ENCODE measurements at places on chromosomes 3 and 15.

- DNase-seq: no peak
These were observed 58.7 kb downstream of the RPN1 start for GRCh38 chr3:128591738-128592426.

DNA sequence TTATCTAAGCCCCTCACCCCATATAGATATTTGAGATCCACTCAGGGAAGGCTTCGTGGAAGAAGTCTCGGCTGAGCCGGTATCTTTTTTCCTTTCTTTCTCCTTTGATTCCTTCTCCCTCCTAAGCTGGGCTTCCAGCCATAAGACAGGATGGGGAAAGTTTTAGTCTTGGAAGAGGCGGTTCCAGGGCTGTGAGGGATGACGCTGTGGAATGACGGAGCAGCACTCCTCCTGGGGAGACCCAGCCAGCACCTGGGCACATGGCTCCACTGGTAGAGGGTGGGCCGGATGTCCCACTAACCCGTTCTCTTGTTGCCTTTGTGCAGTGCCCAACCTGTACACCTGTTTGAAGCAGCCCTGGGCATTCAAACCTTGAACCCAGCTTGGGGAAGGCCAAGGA, 43.2 kb upstream of the FAM107A start:
- no peak for DNase-seq

DNA sequence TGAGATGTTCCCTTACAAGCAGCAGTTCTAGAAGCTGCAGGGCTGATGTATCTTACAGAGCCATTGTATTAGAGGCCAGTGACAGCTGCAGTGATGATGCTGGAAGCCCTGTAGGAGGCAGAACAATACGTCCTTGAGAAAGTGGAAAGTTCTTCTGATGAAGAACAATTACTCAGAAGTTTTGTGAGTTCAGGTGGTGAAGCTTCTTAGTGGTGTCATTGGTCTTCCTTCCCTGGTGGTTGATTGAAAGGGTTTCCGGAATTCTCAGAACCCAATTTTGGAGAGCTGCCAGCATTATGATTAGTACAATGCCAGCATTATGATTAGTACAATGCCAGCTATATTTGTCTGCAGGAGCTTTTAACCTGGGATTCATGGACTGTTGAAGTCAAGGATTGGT, 356.4 kb downstream of the MFSD1 start:
- no peak for DNase-seq

- DNase-seq: no peak
These were observed 813.8 kb downstream of the NR2F2 start for GRCh38 chr15:97144377-97144711.

DNA sequence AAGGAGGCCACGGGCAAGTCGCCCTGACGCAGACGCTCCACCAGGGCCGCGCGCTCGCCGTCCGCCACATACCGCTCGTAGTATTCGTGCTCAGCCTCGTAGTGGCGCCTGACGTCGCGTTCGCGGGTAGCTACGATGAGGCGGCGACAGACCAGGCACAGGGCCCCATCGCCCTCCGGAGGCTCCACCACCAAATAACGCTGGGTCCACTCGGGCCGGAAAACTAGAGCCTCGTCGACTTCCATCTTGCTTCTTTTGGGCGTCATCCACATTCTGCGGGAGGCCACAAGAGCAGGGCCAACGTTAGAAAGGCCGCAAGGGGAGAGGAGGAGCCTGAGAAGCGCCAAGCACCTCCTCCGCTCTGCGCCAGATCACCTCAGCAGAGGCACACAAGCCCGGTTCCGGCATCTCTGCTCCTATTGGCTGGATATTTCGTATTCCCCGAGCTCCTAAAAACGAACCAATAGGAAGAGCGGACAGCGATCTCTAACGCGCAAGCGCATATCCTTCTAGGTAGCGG, at the start of gene EPM2AIP1:
EPM2AIP1 (minus strand) TSS at position 326 of the 520 bp plus-strand sequence; CDS start at position 272, 54 bp downstream.
- DNase-seq: no peak

- no peak for DNase-seq
These were observed 70.1 kb downstream of the AP4E1 start for GRCh38 chr15:50978580-50978979.

- no peak for DNase-seq
These were observed 305.7 kb downstream of the RPLP1 start for GRCh38 chr15:69758291-69758771.

DNA sequence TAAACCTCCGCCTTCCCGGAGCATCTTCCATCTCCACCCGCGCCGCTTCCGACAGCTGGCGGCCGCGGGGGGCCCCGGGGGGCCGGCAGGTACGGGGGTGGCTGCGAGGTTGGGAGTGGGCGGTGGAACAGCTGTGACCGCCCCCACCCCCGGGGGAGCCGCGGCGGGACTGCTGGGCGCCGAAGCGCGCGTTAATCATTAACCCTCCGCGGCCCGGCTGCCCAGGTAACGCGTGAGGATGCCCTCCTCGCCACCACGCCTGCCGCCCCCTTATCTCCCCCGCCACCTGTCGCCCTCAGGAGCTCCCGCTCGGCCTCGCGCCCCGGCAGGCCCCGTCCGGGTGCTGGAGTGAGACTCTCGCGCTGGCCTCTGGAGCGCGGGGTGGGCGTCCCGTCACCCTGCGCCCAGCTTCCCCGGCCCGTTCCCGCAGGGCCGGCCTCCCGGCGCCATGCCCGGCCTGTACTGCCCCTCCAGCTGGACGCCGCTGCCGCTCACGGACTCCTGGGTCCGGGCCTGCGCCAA, 757 bp downstream of the VWA5B2 start:
- DNase-seq: no peak

DNA sequence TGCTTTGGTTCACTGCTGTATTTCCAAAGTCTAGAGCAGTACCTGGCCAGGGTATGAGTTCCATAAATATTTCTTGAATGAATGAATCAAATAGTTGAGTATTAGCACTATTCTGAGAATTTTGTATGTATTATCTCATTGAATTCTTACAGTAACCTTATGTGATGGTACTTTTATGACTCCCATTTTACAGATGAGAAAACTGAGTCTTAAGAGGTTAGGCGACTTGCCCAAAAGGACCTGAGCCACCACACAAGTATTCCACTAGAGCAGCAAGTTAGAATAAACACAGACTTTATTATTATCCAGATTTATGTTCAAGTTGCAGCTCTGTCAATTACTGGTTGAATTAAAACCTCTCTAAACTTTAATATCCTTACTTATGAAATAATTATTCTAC, 29.4 kb downstream of the CRTC3 start:
- no peak for DNase-seq

- no peak for DNase-seq
These were observed 41.0 kb upstream of the LIMD1 start for GRCh38 chr3:45553469-45553974.

DNA sequence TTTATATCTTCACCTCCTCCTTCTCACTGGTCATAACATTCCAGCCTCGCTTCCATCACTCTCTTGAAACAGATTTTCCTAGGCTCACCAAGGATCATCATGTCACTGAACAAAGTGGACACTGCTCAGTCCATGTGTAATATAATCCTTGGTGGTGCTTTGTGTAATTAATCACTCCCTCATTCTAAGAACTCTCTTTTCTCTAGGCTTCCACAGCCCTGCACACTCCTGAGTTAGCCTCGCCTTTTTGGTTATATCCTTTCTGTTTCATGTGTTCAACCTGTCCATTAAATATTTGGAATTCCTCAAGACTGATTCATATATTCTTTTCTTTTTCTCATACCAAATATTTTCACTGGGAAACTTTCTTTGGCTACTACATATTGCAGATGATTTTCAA, 440.8 kb downstream of the PYDC2 start:
- DNase-seq: no peak

GRCh38 chr15:25719101-25719985, 143.8 kb downstream of the ATP10A start:
- DNase-seq: no peak

DNA sequence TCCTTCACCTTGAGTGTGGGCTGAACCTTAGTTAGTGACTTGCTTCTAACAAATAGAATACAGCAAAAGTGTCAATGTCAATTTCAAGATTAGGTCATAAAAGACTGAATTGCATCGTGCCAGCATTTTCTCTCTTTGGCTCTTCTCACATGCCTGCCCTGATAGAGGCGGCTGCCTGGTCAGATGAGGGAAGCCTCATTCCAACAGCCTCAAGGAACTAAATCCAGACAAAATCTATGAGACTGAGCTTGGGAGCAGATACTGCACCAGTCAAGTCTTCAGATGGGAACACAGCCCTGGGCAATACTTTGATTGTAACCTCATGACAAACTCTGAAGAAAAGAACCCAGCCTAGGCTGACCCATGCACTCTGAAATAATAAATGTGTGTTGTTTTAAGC, 63.5 kb upstream of the MFGE8 start:
- DNase-seq: no peak

DNA sequence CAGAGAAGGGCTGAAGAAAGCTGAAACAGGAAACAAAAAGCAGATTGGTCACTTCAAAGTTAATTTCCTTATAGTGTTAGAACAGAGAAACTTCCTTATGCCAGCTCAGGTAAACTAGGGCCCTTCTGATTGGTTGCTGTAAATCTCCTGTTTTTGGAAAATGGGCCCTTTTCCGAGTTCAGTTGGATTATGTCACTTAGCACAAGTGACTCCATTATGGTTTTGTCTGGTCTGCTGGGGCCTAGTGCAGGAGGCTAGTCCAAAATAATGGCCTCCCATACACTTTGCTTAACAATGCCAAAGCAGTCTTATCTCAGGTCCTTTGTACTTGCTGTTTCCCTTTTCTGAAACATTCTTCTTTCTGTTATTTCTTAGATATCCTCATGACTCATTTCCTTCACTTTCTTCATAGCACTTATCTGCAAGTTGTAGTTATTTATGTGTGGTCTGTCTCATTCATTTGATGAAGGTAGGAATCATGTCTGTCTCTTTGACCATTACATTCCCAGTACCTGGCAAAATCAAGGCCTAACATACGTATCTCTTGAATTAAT, 7.7 kb upstream of the DCP1A start:
- DNase-seq: no peak

DNA sequence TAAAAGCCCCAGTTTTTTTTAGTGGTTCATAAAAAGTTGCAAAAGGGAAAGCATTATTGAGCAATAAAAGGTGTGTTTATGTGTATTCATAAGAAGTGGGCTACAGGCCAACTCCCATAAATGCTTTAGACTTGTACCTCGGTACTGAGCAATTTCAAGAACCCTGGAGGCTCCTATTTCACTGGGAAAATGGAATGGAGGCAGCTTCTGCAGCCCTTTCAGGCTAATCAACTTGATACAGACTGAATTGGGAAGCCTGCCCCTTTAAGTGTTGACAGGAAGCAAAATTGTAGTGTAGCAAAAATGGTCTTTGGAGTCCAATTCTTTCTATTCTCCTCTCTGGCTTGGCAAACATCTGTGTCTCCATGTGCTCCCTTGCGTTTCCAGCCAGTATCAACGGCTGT, 118.8 kb downstream of the ECT2 start:
- no peak for DNase-seq

- peak; percentile 54 for DNase-seq
These were observed at the start of gene ARHGAP31 for GRCh38 chr3:119293871-119294695. TSS of gene ARHGAP31 (plus strand) at chr3:119294383. CDS start at chr3:119294905, 522 bp downstream.

- DNase-seq: no peak
These were observed 32.8 kb downstream of the TMEM212 start for GRCh38 chr3:171875923-171876412.

- DNase-seq: no peak
These were observed 56.9 kb upstream of the FOXP1 start for GRCh38 chr3:71640331-71640983.

DNA sequence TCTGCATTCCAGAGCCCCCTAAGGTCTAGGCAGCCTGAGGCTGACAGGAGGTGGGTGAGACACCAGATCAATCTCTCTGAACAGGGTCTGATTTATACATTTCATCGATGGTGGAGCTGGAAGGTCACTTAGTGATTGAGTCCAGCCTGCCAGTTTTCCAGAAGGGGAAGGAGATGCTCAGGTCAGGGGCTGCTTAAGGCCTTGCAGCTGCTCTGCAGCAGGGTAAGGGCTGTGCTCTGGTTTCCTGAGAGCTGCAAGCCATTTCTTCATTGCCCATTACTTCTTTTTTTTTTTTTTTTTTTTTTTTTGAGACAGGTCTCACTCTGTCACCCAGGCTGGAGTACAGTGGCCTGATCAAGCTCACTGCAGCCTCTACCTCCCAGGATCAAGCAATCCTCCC, 10.7 kb downstream of the TADA3 start:
- DNase-seq: no peak

DNA sequence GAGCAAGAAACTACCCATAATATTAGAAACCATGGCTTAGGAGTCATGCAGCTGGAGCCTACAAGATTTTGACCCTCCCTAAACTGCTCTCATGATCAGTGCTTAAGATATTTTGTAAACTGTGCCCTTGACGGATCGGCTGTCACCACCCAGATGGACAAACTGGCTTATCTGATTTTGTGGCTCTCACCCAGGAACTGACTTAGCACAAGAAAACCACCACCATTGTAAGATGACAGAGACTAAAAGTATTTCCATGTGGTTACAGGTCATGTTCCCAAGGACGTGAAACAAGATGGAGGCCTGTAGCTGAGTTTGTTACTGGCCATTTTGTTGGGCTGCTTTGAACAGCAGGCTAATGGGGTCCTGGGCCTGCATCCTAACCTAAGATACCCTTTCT, 940.9 kb downstream of the OTOL1 start:
- DNase-seq: no peak

DNA sequence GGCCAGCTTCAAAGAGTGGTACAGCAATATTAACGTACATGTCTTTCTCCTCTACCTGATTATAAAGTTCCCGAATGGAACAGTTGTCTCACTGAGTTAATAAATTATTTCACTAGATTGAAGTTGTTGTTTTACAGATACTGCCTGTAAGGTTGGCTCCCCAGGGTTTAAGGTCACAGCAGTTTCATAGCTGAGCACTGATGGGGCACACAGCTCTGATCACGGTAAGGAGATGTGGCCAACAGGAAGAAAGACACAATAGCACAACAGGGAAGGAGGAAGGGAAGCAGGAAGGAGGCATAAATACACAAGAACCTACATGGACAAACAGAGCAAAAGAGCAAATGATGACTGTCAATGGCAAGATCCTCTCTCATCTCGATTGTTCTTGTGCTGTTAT, 215.6 kb downstream of the WNT5A start:
- DNase-seq: no peak

DNA sequence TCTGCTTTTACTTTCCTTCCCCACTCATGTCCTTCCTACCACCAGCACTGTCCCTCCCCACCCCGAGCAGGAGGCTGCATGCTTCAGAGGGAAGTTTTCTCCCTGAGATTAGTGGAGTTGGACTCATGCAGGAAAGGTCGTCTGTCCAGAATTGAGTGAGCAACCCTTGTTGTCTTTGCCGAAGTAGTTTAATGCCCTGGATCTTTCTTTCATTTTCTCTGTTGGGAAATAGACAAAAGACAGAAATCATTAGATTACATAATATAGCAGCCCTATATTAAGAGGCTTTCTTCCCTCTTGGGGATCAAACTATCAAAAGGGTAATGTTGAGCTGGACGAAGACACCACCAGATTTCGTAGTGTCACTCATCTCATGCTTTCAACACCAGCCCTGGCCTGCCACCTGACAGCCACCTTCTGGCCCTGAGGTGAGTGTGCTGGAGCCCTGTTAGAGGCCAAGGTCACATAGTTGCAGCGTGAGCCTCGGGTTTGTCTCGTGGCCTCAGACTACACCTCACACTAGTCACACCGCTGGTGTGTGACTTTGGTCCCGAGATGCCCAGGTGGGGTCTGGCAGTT, 231.0 kb downstream of the ITPR1 start:
- no peak for DNase-seq

Measured in activated naive CD4-positive, alpha-beta T cell (primary cell).